Kasumi-1 (cell line): ENCODE measurements at places on chromosomes 1 and 21.
A peak's percentile ranks its signal among the peaks of the same experiment; 100 is the strongest.

DNA sequence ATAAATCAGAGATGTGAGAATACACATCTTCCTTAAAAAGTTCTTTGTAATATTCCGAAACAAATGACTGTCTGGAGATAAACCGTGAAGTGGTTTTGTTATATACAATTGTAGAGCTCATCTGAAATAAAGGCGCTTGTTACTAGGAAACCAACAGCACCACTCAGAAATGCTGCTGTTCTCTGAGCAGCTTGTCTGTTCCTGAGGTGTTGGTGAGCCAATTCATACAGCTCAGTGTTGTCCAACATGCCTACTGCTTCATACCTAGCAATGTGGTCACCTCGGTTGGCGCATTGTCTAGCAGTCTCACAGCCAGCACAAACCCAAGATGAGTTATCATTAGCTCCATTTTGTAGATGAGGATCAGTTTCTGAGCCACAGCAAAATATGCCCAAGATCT lies 44.4 kb downstream of the GFI1 start:
- no peak for DNase-seq

DNA sequence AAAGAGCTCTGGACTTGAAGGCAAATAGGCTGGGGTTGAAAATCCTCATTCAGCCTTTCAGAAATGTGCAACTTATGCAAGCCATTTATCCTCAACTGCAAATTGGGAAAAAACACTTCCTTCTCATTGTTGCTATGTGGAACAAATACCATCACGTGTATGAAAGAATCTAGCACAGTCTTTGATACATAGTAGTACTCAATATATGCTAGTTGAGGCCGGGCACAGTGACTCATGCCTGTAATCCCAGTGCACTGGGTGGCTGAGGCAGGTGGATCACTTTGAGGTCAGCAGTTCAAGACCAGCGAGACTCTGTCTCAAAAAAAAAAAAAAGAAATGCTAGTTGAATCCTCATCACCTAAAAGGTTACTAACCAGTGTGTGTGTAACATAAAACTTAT lies 8.2 kb downstream of the PI4KB start:
- DNase-seq, result no peak

- DNase-seq, result no peak
These were observed 4.5 kb downstream of the DHCR24 start for GRCh38 chr1:54882519-54882918.

DNA sequence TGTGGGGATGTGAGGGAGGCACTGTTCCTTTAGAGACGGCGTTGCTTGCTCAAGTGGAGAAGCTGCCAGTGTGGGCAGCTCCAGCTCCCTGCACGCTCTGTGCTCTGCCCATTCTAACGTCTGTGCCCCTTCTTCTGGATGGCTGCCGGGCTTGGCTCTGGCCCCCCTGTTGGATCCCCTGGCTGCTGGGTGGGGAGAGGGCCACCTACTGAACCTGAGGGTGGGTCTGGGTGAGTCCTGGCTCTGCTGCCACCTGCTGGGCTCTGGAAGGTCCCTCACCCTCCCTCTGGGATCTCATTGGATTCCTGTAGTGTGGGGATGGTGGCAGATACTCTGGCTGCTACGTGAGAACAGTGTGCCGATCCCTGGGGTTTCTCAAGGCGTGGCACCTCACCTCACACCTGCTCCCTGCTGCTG lies 5.0 kb downstream of the PFKL start:
- DNase-seq, result peak; percentile 42

- DNase-seq, result no peak
These were observed 22.0 kb downstream of the LDLRAD2 start for GRCh38 chr1:21834094-21834493.

DNA sequence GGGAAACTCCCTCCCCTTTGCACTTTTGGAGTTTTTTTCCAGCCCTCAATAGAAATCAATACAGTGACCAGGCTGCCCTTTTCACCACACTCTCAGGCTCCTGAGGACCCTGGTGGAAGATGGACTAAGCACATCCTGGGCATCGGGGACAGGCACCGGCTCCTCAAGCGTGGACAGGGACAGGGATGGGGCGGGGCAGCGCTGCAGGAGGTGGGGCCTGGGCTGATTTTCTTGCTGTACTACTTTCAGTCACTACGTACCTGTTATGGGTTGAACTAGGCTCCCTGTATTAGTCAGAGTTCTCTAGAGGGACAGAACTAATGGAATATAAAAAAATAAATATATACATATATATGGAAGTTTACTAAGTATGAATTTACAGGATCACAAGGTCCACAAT lies 2.5 kb downstream of the MX2 start:
- DNase-seq, result no peak
